ENCODE measurements at places on chromosomes 5 and 9.

DNA sequence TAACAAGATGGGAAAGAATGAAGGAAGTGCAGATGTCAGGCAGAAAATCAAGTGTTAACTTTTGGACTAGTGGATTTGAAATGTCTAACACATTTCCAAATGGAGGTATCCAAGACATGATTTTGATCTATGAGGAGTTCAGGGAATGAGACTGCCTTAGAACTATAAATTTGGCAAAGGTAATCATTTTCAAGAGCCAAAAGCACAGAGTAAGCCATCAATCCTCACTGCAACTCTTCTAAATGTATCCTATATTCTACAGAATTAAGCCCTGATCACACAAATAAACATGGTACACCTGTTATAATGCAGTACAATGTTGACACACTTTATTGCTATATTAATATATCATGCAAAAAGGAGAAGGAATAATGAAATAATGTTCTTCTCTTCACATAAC is 55.6 kb downstream of the SETX start:
- no peak for DNase-seq

- no peak for DNase-seq
These were observed 18.6 kb upstream of the SLC25A51 start for GRCh38 chr9:37922363-37923117.

GRCh38 chr9:128150594-128151308 is 1.5 kb downstream of the LCN2 start:
- no peak for DNase-seq

GRCh38 chr5:140563596-140563995 is 802 bp downstream of the APBB3 start:
- no peak for DNase-seq

GRCh38 chr9:30534896-30535295 is 1849.5 kb upstream of the ACO1 start:
- DNase-seq, result no peak

DNA sequence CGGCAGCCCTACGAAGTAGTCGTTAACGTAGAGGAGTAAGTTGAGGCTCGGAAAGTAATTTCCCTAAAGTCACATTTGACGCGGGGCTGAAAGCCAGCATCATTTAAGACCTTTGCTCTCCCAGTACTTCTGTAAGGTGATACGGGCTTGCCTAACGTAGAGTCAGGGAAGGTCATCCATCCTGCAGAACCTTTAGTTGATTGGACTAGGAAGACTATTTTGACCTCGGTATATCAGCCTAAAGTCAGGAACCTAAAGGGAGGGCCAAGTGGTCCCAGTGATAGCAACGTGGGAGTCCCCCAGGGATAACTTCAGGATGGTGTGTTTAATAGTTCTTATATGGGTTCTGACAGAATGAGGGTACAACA is 657 bp downstream of the NUP214 start:
- DNase-seq, result no peak

DNA sequence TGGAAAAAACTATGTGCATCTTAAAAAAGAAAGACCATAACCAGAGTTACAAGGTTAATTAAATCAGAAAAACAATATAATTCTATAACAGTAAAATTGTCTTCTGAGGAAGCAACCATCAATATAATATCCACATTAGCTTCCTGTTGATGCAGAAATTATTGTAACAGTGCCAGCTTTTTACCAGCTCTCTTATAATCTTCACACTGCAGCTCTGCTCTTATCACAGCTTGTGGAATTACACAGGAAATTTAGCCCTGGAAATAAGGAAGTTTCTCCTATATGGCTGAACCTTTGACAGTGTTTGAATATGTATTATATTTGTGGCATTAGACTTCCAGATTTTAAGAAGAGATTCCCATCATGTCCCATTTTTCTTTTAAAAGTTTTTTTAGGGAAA is 49.1 kb upstream of the TEK start:
- no peak for DNase-seq

- no peak for DNase-seq
These were observed 21.8 kb downstream of the PCDHAC2 start for GRCh38 chr5:140988100-140988499.

GRCh38 chr5:89280103-89281037 is 397.4 kb upstream of the MEF2C start:
- DNase-seq, result no peak

GRCh38 chr5:119367502-119368237 is 11.9 kb downstream of the TNFAIP8 start:
- no peak for DNase-seq

DNA sequence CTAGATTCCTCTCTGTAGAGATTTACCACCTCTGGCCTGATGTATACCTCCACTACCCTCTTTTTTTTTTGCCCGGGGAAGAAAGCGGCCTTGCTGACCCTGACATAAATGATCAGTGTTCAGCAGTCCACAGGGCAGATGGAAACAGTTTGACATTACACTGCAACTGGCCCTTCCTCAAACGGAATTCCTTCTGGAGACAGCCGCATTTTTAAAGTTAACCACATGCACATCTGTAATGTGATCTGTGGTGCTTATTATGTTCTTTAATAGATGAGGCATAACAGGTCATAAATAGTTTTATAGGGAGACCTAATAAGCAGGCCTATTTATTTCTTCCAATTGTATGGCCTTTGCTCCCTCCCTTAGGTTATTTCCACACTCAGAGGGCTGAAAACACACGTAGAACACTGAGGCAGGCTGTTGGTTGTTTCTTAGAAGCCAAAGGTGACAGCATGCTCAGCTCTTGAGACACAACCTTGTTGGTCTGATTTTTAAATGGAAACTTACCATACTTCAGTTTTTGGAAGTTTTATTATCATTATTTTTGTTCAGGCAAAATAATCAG is 84.0 kb upstream of the APC start:
- no peak for DNase-seq

- no peak for DNase-seq
These were observed 40.4 kb downstream of the BASP1 start for GRCh38 chr5:17257705-17258273.

GRCh38 chr5:3600106-3601060 is 4.8 kb downstream of the IRX1 start:
- no peak for DNase-seq

DNA sequence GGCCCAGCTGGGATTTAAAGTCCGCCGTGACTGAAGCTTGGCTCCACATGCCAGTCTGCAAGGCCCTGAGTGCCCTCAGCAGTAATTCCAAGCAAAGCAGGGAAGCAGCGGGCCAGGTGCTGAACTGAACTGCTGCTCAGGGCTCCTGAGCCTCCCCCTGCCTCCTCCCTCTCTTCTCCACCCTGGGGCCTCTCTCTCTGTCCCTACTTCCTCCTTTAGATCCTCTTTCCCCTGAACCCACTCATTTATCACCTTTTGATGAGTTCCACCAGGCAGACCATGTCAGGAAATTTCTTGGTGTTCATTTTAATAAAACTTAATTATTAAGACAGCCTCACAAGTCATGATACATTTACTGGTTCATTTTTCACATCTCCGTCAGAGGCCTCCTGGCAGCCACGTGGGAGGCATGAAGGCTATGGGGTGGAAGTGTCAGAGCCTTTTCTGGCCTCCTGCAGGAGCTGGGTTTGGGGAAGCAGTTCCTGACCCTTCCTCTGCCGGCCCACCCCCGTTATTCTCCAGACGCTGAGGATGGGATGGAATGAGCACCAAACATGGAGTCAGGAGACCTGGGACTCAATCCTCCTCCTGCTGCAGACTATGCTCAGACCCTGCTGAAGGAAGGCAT is 32.2 kb upstream of the KCNIP1 start:
- DNase-seq, result no peak

- DNase-seq, result no peak
These were observed 24.4 kb upstream of the CLK4 start for GRCh38 chr5:178651046-178651810.

DNA sequence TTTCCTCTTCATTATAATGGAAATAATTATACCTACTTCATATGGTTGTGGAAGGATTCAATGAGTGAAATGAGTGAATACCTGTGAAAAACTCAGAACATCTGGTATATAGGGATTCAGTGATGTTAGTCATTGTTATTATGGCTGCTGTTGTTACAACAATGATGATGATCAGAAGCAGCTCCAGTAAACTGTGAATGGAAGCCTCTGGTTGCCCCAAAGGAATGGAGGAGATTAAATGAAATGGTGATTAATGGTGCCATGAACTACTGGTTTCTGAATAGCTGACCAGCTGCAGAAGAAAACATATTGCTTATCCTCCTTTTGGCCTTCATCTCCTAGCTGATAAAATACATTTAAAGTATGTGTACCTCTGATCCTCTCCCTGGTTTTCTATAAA is 372.0 kb downstream of the ARHGEF28 start:
- DNase-seq, result no peak

DNA sequence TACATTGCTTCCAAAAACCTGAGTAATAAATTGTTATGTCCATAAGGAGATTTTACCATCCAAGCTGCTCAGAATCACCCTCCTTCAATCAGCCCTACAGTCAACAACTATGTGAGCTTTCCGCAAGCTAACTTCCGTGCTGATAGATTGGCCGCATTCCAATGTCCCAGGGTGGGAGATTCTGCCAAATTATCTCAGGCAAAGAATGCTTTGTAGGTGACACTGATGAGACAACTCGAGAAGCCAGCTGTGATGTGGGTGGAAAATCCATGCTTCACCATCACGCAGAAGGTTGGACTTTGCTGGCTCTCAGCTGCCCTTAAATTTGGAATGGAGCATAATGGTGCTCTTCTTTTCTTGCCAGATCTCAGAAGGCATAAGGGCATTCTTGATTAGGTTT is 44.9 kb upstream of the HCN1 start:
- no peak for DNase-seq

DNA sequence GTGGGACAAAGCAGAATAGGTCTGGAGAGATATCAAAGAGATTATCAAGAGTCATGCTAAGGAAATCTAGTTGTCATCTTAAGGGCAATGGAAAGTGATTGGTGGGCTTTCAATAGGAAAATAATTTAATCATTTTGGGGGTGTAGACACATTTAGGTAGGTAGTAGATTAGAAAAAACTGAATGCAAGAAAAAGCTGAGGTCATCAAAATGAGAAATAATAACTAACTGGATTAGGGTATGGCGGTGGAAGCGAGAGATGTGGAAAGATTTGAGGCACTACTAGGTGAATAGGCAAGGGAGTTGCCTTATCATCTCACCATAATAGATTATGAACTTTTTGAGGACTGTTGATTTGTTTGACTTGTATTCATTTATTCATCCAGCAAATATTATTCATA is 393.2 kb upstream of the ZNF608 start:
- DNase-seq, result no peak

GRCh38 chr9:121797081-121797480 is 145.6 kb downstream of the DAB2IP start:
- DNase-seq, result no peak

DNA sequence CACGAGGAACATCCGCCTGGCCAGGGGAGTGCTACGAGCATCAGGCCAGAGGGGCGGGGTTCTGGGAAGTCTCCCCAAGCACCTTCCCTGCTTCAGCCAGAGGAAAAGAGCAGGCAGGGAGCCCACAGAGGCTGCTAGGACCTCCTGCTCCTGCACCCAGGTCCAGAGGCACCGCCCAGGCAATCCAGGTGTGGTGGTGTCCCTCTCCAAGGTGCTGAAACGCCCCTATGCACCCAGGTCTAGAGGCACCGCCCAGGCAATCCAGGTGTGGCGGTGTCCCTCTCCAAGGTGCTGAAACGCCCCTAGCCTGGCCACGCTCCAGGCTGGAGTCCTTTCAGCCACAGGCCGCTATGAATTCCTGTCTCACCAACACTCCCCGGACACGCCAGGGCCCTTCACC is 10.7 kb upstream of the UBAC1 start:
- DNase-seq, result no peak

- DNase-seq, result no peak
These were observed 657 bp downstream of the MTRR start for GRCh38 chr5:7869474-7870136.

- DNase-seq, result no peak
These were observed 188.7 kb downstream of the EBF1 start for GRCh38 chr5:158910782-158911692.

DNA sequence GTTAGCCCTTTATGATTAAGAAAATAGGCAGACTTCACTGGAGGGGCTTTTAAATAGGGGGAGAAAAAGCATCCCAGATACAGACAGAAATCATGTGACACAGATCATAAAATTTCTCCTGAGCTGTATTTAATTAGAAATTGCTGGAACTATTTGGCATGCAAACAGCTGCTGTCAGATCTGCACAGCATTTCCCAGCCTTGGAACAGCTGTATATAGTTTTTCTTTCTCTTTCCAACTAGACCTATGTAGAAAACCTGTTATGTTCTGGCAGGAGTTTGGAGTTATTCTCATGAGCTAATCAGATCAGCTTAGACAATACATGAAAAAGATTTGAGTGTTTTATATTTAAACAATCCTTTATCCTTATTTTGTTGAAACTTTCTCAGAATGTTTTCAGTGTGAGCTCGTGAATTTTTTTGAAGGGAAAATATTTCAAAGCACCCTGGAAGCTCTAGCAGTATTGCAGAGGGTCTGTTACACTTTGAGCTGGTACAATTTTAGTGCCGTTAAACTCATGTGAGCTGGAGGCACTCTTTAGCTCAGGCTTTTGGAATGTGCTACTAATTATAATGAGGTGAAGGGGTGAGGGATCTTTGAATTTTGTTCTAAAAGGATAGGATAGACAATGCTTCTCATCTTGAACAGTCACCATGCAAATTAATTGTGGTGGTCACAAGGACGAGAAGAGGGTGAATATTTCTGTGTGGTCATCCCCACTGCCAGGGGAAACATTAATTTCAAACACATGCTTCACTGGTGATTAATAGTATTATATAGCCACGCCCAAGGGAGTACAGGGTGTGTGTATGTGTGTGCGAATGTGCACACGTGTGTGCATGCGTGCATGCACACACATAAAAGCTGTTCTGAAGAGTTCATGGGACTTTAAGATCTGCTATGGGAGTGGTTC is 239.4 kb upstream of the FBXL7 start:
- no peak for DNase-seq

- DNase-seq, result no peak
These were observed 283.8 kb upstream of the DMRT1 start for GRCh38 chr9:557601-558201.

DNA sequence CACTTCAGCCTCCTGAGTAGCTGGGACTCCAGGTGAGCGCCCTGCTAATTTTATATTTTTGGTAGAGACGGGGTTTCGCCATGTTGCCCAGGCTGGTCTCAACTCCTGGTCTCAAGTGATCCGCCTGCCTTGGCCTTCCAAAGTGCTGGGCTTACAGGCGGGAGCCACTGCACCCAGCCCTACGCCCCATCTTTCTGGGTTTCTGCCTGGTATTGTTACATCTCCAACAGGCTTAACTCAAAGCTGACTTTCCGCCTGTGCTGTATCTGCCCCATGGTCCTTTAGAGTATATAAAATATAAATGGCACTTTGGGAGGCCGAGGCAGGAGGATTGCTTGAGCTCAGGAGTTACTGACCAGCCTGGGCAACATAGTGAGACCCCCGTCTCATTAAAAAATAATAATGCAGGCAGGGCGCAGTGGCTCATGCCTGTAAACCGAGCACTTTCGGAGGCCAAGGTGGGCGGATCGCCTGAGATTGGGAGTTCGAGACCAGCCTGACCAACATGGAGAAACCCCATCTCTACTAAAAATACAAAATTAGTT is 36.5 kb upstream of the GLDC start:
- DNase-seq, result no peak

Data from activated T-helper 1 cell treated with anti-CD3 and anti-CD28 coated beads, Interleukin-2, amount 50 U/mL, for 16 hours (primary cell).